Endodermal cell (in vitro differentiated cells): ENCODE measurements at places on chromosomes 12 and 14. TPM values are rescaled to one million over a fixed set of nuclear protein-coding genes. Genes with fewer than 3 reads are reported as not detected.

Gene STYX
- 26.9 and 27.3 TPM in 2 replicates for total RNA-seq

Gene C12orf56
- total RNA-seq, result 0.48 to 1.0 TPM (median 0.77 TPM) in 3 replicates

Gene FLRT2
- 33.7 to 42.3 TPM (median 36.4 TPM) in 3 replicates for total RNA-seq

Gene TC2N
- 17.0 to 25.0 TPM (median 19.5 TPM) in 3 replicates for total RNA-seq

Gene ADCY4
- total RNA-seq, result not detected in 2 replicates

Gene DPF3
- total RNA-seq, result 0.23 TPM in 1 of 3 replicates, not detected in the others

GRCh38 chr12:33314223-33314622 is 125.4 kb downstream of the SYT10 start:
- H3K27me3 ChIP-seq, result no peaks in the 10 kb centered on the region
- DNase-seq, result no peak
- no peak overlapping the region for H3K4me3 ChIP-seq

DNA sequence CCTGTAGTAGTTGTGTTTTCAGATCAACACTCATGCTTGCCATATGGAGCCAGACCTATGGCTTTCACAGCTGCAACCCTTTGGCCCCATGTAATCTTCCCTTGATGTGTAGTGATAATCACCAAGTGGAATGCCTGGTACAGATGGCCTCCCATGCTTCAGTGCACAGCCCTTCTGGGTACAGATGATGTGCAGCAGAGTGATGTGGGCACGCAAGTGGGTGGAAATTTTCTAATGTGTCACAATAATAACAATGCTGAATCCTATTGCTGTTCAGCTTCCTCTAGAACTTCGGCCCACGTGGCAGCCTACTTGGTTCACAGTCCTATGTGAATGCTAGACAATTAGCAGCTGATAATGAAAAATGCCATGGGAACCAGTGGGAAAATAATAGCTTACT is 188.1 kb downstream of the SNAPC1 start:
- H3K27me3 ChIP-seq, result no peaks in the 10 kb centered on the region
- no peaks in the 10 kb centered on the region for H3K36me3 ChIP-seq
- H3K4me3 ChIP-seq, result no peak overlapping the region
- no peak overlapping the region for H3K27ac ChIP-seq
- DNase-seq, result no peak

- no peaks in the 10 kb centered on the region for H3K4me1 ChIP-seq
- no peaks in the 10 kb centered on the region for H3K27me3 ChIP-seq
- no peaks in the 10 kb centered on the region for H3K36me3 ChIP-seq
- no peak for DNase-seq
Measured at GRCh38 chr12:124725597-124726237, 137.9 kb downstream of the SCARB1 start.

- H3K4me1 ChIP-seq, result no peaks in the 10 kb centered on the region
- H3K36me3 ChIP-seq, result no peaks in the 10 kb centered on the region
- peak overlapping the region; percentile 88 for H3K4me3 ChIP-seq
- no peaks in the 10 kb centered on the region for H3K27me3 ChIP-seq
- H3K27ac ChIP-seq, result no peak overlapping the region
- peak; percentile 20 for DNase-seq
Measured at GRCh38 chr14:94128216-94128839, 1.1 kb downstream of the IFI27L2 start.

DNA sequence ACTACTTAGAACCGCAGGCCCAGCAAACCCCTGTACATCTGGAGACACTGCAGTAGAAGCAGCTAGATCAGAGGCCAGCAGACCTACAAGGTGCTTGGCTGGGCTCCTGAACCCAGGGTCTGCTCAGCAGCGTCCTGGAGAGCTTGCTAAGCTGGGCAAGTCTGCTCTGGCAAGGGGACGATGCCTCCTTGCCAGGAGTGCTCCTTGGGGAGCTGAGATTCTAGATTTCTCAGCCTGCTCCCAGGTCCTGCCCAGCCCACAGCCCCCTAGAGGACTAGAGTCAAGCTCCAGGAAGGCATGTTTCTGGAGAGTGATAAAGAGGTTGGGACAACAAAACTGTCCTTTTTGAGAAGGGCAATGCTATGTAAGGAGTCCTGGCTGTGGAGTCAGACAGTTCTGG is 60.3 kb downstream of the HSPB8 start:
- no peak overlapping the region for H3K27ac ChIP-seq
- H3K4me3 ChIP-seq, result no peak overlapping the region
- no peaks in the 10 kb centered on the region for H3K27me3 ChIP-seq
- DNase-seq, result no peak
- no peaks in the 10 kb centered on the region for H3K36me3 ChIP-seq
- H3K4me1 ChIP-seq, result peaks cover 8% of the 10 kb centered on the region

DNA sequence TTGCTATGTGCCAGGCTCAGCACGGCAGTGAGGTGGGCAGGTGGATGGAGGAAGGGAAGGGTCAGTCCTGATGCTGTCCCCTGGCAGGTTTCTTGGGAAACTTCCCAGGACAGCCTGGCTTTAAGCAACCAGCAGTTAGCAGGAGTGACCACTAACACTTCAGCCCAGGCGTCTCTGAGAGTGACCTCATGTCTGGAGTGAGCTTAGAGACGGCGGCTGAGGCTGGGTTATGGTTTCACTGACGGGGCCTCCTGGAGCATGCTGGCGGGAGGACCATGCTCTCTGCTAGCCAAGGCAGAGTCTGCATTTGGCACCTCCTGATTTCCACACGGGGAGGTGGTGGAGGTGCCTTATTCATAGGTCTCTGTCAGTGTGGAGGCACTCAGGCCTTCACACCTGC is 2.5 kb downstream of the HHIPL1 start:
- peaks cover 5% of the 10 kb centered on the region for H3K4me1 ChIP-seq
- no peak overlapping the region for H3K4me3 ChIP-seq
- H3K27me3 ChIP-seq, result peaks cover 19% of the 10 kb centered on the region
- DNase-seq, result no peak
- H3K27ac ChIP-seq, result no peak overlapping the region

DNA sequence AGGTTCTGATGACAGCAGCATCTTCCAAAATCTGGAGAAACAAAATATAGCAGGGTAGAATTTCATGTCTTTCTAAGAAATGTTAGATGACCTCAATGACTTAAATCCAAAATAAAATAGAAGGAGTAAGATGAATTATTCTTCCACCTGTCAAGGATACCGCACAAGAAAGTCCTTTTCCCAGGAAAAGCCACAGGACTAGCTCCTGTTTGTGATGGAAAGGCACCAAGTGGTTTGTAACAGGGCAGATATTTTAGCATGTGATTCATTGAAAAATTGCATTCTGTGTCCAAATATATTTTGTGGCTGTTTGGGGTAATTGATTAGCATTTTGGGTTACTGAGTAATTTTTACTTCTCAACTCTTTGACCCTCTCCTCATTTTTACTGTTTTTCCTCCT is 2.7 kb downstream of the CD163L1 start:
- H3K4me1 ChIP-seq, result no peaks in the 10 kb centered on the region
- no peak for DNase-seq
- H3K4me3 ChIP-seq, result no peak overlapping the region
- no peaks in the 10 kb centered on the region for H3K36me3 ChIP-seq
- H3K27ac ChIP-seq, result no peak overlapping the region
- no peaks in the 10 kb centered on the region for H3K27me3 ChIP-seq

DNA sequence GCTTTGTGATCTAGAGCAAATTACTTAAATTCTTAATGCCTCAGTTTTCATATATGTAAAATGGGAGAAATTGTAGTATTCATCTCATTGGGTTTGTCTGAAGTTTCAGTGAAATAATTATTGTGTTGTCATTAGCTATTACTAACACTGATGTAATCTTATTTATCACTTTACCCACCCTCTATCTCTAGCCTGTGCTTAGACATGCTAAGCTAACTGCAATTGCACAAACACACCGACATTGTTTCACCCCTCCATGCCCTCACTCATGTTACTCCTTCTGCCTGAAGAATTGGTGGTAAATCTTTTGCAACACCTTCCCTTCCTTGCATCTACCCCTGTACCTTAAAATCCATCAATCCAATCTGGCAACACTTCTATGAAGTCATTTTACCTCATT is 241.6 kb downstream of the BCAT1 start:
- no peak overlapping the region for H3K27ac ChIP-seq
- H3K4me3 ChIP-seq, result no peak overlapping the region
- DNase-seq, result no peak
- no peaks in the 10 kb centered on the region for H3K27me3 ChIP-seq
- no peaks in the 10 kb centered on the region for H3K4me1 ChIP-seq

DNA sequence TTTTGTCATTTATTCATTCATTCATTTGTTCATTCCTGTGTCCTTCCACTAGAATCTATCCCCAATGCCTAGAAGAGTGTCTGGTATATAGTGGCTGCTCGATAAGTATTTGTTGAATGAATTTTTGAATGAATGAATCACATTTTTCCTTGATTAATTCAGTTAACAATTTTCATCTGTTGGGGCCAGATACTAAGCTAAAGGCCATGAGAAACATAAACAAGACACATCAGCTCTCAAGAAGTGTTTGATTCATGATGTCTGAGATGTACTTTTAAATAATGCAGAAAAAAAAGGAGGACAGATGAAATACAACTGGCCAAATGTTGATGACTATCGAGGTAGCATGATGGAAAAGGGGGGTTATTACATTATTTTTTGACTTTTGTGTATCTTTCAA is 48.1 kb upstream of the TMED10 start:
- H3K4me3 ChIP-seq, result no peak overlapping the region
- no peak for DNase-seq
- no peak overlapping the region for H3K27ac ChIP-seq
- H3K4me1 ChIP-seq, result no peaks in the 10 kb centered on the region

DNA sequence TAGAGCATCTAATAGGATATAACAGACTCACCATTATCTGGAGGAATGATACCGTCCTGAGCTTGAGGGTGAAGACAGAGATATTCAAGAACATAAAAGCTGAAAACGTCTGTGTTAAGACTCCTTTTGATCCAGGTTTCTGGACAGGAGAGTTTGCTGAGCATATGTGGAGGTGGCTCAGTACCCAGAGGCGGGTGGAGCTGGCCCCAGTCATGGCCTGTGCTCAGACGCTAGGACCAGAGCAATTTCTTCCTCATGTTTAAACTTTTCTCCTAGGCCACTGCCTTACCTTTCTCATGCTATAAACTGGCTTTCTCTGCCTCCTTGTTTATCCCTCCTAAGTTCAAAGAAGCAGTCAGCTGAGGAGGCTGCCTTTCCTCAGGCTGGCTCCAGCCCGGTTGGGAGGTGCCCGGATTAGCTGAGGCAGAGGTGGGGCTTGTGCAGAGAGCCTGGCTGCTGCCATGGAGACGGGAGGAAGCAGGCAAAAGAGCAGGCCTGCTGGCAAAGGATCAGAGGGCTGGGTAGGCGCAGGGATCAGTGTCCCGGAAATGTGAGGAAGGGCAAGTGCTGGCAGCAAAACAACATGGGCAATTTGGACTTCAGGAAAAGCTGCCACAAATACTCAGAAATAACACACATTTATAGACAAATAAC is 13.7 kb downstream of the COA8 start:
- peaks cover 33% of the 10 kb centered on the region for H3K36me3 ChIP-seq
- no peaks in the 10 kb centered on the region for H3K27me3 ChIP-seq
- no peak overlapping the region for H3K4me3 ChIP-seq
- no peaks in the 10 kb centered on the region for H3K4me1 ChIP-seq

DNA sequence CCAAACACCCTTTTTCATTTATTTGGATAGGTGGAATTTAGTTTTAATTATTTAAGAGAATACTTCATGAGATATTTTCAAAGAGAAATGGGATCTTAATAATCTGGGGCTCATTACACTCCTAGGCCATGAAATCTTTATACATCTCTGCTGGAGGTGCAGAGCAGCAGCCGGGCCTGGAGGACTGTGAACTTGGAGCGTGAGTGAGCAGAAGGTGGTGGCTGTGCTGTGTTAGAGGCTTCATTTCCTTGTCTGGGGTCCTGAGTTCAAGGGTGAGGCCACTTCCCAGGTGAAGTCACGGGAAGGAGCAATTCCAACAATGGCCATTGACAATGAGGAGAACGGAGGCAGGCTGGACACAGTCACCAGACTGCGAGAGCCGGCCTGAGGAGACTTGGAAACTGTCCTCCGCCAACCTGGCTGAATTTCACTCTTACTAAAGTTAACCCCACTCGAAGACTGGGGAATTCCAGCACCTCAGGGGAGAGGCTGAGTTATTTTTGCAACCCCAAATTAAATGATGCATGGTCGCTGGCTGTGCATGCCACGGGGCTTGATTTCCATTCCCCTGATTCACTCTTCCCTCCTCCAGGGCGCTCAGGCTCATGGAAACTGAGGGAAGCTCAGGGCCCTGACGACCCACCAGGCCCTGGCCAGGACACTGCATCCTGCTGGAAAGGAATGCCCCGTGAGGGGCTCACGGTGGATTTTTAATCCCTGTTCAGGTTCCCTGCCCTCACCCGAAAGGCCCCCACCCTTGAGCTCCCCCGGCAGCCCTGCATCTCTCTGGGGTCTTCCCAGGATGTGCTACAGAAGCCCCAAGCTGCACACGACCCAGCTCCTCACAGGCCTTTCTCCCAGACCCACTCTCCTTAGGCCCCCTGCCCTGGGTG is 22.6 kb upstream of the TRAF3 start:
- no peaks in the 10 kb centered on the region for H3K27me3 ChIP-seq
- H3K27ac ChIP-seq, result no peak overlapping the region
- no peak for DNase-seq
- no peak overlapping the region for H3K4me3 ChIP-seq

- peak; percentile 72 for DNase-seq
- H3K27me3 ChIP-seq, result peaks cover 56% of the 10 kb centered on the region
- peaks cover 30% of the 10 kb centered on the region for H3K4me1 ChIP-seq
- H3K4me3 ChIP-seq, result peak overlapping the region; percentile 77
- H3K27ac ChIP-seq, result no peak overlapping the region
Measured at GRCh38 chr14:73237786-73238423, 599 bp downstream of the PAPLN start.

DNA sequence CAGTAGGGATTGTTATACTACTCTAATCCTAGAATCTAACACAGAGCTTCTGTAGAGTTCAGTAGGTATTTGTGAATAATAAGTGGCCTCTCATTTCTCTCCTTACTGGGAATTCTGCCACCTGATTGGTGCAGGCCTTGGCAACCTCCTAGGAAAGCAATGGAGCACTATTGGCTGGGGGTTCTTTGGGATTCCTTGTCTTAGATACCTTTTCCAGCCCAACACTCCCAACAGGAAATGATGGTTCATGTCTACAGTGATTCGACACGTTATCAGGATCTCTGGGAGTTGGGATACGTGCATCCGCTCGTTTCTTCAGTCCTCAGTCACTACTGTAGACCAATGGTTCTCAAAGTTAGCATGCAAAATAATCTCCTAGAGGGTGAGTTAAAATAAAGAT is 67.4 kb downstream of the ELK3 start:
- peaks cover 6% of the 10 kb centered on the region for H3K4me1 ChIP-seq
- no peaks in the 10 kb centered on the region for H3K27me3 ChIP-seq
- DNase-seq, result no peak
- no peak overlapping the region for H3K4me3 ChIP-seq
- peaks cover 55% of the 10 kb centered on the region for H3K36me3 ChIP-seq
